ENCODE measurements at places on chromosomes 7 and 10. TPM values are rescaled to one million over a fixed set of nuclear protein-coding genes. Genes with fewer than 3 reads are reported as not detected.

Gene LIPF
- 0.18 TPM for polyA plus RNA-seq

Gene FXYD4
- polyA plus RNA-seq = not detected

Gene EPO
- 0.11 TPM for polyA plus RNA-seq

DNA sequence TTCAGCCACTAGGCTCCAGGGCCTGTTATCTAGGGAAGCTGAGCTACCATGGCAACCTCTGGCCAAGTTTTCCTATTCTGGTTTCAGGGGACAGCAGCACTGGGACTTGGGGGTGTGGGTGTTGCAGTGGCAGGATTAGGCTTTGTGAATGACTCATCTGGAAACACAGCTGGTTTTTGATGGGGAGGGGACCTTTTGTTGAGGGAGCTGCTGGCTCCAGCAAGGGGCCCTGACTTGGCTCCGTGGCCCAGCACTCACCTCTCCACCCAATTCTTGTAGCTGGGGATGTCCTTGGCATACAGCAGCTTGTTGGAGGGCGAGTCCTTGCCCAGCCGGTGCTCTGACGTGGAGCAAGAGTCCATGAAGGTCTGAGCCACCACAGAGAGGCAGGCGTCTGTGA, 435.9 kb downstream of the PLXNA4 start:
- DNase-seq = no peak

GRCh38 chr7:157827045-157827862, 490.4 kb downstream of the DNAJB6 start:
- no peak for DNase-seq

DNA sequence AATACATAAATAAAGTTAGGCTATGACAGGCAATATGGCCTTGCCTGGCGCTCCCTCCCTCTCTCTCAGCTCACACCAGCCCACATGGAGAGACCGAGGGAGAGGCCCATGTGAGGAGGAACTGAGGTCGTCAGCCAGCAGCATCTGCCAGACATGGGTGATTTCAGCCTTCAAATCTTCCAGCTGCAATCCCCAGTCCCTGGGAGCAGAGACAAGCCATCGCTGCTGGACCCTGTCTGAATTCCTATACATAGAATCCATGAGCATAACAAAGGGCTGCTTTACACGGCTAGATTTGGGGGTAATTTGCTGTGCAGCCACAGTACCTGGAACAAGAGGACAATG, 35.6 kb downstream of the ANKRD16 start:
- DNase-seq = no peak

DNA sequence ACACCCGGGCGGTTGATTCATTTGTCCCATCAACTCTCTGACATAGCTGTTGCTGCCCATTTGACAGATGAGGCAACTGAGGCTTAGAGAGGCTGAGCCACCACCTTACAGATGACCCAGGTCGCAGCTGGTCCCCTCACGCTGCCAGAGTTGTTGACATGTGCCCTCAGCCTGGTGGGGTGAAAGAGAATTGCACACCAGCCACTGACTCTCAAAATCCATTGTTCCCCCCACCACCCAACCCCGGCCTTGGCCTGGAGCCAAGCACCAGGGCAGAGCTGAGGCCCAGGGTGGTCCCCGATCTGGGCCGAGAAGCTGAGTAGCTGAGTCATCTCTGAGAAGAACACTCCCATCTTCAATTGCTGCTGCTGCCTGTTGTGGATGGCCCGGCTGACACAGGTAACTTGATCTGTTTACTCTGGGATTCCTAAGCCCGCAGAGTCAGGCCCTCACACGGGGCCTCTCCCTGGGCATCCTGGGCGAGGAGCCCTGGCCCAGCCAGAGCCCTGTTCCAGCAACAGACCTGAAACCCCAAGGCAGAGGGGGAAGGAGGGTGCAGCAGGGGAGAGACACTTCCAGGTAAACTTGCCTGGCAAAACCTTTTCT, 27.5 kb downstream of the PVRIG start:
- DNase-seq = no peak

DNA sequence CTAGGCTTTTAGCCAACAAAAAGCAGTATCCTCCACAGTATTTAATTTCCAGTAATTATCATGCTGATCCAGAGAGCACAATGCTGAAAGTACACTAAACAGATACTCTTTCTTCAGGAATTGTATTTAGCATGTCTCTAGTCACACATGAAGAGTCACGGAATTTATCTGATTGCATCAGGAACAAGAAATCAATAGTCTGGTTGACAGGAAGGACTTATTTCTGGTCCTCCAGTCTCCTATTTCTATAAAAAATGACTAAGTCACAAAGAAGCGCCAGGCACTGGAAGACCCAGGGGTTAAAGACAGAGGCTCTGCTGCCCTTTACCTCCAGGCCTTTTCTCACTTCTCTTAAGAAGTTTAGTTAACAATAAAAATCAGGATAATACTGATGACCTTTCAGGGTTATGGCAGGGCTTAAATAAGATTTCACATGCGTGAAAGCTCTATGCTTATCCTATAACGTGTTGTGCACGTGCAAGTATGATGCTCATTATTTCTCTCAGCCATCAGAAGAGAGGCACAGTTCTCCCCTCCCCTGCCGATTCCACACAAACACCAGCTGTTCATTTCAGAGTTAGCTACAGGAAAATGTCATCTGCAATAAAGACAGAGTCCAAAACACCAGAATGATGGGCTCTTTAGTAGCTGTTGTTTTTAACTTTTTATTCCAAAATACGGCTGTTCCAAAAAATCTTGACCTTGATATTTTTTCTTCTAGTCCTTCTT, 36.9 kb downstream of the SLC26A4 start:
- no peak for DNase-seq

DNA sequence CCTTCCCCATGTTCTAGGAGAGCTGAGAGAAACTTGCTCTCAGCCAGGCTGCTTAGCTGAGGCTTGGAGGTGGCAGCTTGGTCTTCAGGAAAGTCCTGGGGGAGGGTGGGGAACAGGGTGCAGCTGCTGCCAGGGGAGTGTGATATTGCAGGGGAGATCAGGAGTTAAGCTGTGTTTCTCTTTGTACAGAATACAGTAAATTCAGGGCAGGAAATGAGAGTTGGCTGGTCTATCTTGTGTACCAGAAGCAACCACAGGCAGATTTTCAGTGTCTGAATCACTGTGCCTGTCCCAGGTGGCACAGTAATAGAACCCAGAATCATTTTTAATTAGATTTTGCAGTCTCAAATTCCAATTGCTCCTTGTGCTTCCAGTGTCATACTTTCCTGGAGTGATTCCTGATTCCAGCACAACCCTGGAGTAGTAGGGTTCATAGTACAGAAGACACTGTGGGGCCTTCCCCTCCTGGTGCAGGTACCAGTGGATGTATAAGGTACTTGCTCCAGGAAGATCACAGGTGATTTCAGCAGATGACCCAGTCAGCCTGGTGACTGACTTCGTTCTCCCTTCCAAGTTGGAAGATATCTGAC, 94.0 kb upstream of the TARP start:
- no peak for DNase-seq

DNA sequence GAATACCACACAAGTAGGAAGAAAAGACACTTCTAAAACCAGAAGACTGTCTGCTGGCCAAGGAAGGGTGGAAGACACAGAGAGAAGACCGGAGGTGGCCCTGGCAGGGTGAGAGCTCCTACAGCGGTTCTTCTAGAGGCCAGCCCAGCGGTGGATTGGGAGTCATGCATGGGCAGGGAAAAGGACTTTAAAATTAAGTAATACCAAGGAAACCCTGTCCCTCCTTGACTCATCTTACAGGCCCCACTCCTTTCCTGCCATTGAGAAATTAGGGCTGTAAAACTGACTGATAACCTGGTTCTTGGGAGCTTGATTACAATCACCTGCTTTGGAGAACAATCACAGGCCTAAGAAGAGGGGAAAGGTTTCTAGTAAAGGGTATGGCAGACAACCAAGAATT, 16.1 kb downstream of the CALML3 start:
- DNase-seq = no peak

DNA sequence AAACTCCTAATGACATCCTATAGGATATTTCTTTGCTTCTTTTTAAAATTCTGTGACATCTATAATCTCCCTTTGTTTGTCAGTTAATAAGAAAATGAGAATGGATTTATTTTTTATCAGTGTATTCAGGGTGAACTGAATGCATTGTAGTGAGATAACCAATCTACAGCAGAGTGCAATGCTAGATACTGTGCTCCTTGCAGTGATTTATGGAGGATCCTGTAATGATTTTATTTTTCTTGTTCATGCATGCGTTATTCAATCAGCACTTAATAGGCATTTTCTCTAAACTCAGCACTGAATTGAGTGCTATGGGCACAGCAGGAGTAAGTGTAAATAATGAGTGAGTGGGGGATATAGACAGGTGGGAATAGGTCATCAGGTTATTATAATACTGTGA, 253.9 kb downstream of the CDK14 start:
- no peak for DNase-seq

DNA sequence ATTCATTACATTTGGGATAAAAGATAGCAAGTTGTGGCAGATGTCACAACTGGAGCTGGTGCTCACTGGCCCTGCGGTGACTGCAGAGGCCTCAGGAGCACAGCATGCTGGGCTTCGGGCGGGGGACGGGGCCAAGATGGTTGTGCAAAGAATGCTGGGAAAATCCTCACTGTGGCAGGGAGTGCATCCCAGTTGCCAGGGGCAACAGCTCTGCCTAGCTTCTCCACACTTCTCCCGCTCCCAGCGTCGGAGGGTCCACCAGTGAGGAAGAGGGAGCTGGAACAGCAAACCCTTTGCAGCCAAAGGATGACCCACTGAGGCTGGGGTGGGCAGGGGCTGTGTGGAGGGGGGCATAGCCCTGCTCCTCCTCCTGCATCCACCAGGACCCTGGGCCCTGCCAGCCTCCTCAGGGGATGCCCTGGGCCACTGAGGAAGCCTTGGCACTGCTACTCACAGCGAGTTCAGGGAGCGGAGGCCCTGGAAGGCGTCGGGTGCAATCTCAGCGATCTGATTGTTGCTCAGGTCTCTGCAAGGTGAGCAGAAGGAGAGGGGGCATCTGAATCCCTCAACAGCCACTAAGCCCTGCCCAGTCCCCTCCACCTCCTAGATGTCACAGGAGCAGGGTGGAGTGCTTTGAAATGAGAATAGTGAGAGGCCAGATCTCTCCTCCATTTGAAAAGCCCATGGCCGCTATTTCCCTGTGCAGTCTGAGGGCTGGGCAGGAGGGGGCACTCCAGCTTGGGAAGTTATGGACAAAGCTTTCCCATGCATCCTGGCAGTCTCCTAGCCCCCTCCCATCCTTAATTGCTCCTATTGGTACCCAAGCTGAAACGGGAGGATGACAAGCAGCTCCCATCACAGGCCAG, 126.5 kb downstream of the SLIT1 start:
- no peak for DNase-seq

- no peak for DNase-seq
Measured at GRCh38 chr10:66982792-66983474, 57.1 kb downstream of the LRRTM3 start.
